Panc1 (cell line): ENCODE measurements at places on chromosomes 13 and 19.

GRCh38 chr13:85434927-85435326, 364.3 kb downstream of the SLITRK6 start:
- no peak for DNase-seq

GRCh38 chr19:23823952-23824389, 65.3 kb upstream of the ZNF681 start:
- no peak for DNase-seq

GRCh38 chr19:40225440-40226305, 816 bp downstream of the CCNP start:
- no peak for DNase-seq

- no peak for DNase-seq
Observed at GRCh38 chr13:30037306-30037705, 186.9 kb upstream of the UBL3 start.

DNA sequence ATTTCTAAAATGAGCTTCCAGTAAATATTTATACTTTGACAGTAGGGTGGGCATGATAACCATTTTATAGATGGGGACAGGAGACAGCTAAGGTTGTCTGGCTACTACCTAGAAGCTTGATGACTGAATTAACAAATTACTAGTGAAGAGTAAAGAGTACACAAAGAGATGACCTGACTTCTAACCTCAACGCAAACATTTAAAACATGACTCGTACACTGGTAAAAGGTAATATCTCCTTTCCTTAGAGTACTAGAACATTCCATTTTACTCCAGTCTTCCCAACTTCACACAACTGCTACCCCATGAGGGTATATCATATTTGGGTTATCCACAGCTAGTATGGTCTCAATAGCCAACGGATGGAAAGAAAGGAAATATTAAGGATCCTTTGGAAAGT, 258.9 kb downstream of the FOXO1 start:
- DNase-seq = no peak

- DNase-seq = no peak
Observed at GRCh38 chr19:20664901-20665781, 3.8 kb upstream of the ZNF626 start.

GRCh38 chr13:114121031-114121430, 11.4 kb downstream of the RASA3 start:
- no peak for DNase-seq

- DNase-seq = no peak
Observed at GRCh38 chr13:77184455-77184854, 142.4 kb downstream of the MYCBP2 start.

DNA sequence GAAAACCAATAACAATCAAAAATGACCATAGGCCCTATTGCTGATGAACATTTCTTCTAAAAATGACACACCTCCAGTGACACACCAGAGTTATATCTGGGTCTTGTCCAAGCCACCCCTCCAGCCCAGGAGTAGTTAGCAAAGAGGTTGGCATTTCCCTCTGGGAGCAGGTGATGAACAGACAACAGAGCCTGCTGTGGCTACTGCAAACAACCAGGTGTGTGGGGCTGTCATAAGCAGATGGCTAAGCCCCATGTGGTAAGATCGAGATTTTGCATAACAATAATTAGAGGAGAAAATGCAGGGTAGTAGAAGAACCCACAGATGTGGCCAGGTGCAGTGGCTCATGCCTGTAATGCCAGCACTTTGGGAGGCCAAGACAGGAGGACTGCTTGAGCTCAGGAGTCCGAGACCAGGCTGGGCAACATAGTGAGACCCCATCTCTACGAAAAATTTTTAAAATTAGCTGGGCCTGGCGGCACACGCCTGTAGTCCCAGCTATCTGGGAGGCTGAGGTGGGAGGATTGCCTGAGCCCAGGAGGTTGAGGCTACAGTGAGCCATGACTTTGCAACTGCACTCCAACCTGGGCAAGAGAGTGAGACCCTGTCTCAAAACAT, 5.0 kb downstream of the XRCC1 start:
- no peak for DNase-seq

DNA sequence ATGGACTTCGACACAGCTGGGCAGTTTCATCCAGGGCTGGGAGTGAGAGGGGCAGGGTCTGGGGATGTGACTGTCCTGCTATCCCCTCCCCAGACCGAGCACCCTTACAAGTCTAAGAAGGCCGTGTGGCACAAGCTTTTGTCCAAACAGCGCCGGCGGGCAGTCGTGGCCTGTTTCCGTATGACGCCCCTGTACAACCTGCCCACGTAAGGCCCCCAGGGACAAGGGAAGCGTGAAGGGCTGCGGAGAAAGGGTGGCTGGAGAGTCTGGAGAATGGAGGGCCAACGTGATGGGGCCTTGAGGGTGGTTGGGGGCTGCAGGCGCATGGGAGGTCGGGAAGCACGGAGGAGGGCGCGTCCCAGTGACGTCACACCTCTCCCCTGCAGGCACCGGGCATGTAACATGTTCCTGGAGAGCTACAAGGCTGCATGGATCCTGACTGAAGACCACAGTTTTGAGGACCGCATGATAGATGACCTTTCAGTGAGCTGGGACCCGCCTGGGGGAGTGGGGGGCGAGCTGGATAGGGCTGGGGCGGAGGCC, 89.5 kb downstream of the MAP4K1 start:
- no peak for DNase-seq

DNA sequence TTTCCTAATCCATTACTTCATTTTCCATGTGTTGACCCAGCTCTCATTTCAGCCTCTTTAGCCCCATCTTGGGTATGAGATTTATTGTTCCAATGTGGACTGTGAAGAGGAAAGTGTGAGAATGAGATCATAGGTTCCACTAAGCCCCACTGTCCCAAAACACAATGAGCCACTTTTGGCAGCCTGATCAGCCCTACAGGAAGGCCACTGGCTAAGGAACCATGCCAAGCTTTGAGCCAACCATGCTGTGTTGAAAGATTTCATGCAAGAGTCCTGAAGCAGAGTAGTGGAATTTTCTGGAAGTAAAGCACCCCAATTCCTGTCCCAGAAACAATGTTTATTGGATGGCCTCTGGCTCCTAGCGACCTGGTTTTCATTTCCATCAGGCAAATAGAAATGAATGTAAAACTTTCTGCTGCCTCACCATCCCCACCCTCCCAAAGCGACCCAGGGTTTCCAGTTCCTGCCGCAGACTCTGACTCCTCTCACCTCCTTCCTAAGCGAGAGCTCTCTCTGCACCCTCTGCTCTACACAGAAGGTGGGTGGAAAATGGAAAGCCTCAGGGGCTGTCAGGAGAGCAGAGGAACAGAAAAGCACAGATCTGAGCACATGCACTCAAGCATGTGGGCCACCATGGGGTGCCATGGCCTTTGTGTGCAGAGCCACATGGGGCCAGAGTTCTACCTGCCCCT, 73.1 kb downstream of the KCTD12 start:
- no peak for DNase-seq

DNA sequence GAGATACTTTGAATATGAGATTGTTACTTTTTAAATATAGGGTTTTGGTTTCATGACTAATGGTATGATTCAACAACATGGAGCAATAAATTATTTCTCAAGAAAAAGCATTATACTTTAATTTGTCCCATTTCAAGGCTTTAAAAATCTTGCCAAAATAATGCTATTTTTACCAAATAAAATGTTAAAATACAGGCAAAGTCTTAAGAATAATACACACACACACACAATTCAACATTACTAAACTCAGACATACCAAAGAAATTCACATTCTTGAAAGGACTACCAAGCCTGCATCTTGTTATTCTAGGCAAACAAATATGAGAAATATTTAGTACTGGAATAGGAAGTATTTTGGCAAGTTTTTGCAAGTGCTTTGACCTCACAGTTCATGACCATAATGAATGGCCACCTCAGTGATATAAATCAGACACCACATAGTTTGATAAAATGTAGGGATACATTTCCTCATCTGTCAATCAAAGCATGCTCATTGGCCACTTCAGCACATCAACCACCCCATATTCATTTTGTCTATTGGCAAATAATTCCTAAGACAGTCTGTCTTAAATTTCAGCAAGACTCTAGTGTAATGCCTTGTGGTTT, 107.2 kb downstream of the NALCN start:
- no peak for DNase-seq

- no peak for DNase-seq
Observed at GRCh38 chr19:49442354-49442753, 1.0 kb upstream of the SLC17A7 start.

DNA sequence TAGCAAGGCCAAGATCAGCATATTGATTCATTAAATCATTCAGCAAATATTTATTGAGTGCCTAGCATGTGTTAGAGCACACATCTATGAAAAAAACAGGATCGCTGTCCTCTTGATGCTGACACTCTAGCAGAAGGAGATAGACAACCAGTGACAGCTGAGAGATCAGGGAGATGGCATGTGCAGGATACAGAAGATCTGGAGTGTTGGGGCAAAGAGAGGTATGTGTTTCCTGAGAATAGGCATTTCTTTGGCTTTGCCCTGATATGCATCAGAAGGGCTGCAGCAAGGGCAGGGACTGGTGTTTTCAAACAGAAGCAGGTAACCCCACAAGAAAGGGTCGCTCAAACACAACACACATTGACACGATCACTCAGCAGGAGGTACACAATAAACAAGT, 423.4 kb downstream of the FOXO1 start:
- no peak for DNase-seq

GRCh38 chr13:20442375-20442774, 83.3 kb downstream of the CRYL1 start:
- no peak for DNase-seq

- DNase-seq = no peak
Observed at GRCh38 chr13:44969551-44970484, 19.5 kb downstream of the NUFIP1 start.

DNA sequence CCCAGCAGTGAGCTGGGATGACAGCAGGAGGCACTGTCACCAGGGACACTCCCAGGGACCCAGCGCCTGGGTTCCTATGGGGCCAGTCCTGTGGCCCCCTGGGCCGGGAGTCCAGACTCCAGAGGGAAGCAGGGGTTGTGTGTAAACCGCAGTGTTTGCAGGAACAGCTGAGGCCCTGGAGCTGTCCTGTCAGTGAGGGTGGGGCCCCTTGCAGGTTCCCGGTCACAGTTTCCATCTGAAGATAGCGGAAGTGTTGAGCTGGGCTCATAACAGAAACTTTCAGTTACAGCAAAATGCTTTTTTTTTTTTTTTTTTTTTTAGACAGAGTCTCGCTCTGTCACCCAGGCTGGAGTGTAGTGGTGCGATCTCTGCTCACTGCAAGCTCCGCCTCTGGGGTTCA, 17.7 kb upstream of the CSNK1G2 start:
- no peak for DNase-seq

DNA sequence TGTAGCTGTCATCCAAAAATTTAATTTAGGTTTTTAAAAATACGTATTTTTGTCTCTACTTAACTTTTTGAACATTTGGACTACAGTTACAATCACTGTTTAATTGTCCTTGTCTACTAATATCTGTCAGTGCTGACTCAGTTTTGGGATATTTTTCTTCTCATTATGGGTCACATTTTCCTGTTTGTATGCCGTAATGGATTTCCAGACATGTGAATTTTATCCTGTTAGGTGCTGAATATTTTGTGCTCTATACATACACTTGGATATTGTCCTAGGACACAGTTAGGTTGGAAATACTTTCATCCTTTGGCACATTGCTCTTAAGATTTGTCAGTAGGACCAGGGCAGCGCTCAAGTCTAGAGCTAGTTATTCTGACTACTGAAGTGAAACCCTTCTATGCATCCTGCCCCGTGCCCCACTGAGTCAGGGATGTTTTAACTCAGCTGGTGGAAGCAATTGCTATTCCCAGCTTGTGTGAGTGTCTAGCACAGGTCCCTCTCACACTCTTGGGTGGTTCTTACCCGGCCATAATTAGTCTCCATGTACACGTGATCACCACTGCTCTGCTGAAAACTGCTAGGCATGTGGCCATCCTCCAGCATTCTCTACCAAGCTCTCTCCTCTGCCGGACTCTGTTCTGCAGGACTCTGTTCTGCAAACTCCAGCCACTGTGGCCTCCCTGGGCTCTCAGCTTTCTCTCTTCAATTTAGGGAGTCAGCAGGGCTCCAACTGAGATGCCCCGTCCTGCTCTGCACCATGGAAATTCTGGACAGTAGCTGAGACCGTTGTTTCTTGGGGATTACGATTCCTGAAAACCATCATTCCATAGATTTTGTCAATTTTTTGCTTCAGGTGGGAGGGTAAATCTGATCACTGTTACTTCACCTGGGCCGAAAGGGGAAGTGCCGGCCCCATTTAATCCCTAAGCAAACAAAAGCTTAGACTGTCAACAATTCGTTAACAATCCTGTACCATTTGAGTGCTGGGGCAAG, 11.1 kb downstream of the PROZ start:
- no peak for DNase-seq

GRCh38 chr13:84481958-84482357, 599.7 kb upstream of the SLITRK1 start:
- no peak for DNase-seq

- DNase-seq = no peak
Observed at GRCh38 chr19:27815985-27816384, 1397.0 kb downstream of the UQCRFS1 start.

DNA sequence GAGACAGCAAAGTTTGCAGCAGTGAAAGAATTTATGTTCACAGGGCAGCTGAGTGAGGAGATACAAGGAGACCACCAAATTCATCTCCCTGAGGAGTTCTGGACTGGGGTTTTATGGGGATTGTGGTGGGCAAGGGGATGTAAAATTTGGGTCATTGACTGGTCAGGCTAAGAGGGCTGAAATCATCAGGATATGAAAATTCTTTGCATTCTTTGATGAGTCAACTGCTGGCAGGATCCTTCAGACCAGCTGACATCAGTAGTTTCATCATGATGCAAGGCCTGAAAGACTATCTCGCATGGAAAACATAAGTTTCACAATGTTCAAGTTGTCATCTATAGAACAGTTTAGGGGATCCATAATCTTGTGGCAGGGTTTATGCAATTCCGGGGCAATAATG, 869.5 kb upstream of the PCDH9 start:
- DNase-seq = peak; percentile 10
